ENCODE measurements at places on chromosomes 2 and 18.

DNA sequence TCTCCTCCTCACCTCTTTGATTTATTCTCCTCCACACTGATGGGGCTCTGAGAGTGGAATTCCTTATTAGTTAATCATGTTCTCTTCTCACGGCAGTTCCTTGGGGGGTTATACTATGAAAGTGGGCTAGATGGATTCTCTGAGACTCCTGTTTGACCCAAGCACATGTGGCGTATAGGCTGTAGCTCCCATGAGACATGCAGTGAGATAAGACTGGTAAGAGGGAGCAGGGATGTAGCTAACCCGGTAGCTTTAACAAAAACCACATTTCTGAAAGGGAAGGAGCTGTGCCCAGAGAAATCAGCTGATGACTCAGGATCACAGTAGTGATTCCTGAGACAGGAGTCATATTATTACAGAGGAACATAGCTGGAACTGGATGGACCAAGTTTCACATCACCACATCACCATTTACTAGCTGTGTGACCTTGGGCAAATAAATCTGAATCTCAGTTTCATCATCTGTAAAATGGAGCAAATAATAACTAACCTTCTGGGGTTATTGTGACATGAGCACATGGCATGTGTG lies 82.9 kb downstream of the CRIM1 start:
- DNase-seq: peak; percentile 99

GRCh38 chr2:29226375-29226774 lies 111.2 kb downstream of the CLIP4 start:
- DNase-seq: no peak

DNA sequence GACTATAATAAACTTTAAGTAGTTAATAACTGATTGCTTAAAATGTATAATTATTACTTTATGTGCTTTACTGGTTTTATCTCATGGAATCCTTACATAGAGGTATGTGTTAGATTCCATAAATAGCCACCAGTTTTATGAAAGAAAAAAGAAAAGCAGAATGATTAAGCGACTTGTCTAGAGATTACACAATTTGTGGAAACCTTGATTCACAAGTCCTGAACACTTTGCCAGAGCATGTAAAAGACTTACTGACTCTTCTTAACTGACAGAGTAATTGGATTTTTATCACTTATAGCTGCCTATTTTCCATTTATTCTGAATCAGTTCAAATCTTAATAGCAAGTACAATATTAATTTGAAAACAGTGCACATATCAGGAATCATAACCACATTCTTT lies 448.7 kb upstream of the NETO1 start:
- no peak for DNase-seq

DNA sequence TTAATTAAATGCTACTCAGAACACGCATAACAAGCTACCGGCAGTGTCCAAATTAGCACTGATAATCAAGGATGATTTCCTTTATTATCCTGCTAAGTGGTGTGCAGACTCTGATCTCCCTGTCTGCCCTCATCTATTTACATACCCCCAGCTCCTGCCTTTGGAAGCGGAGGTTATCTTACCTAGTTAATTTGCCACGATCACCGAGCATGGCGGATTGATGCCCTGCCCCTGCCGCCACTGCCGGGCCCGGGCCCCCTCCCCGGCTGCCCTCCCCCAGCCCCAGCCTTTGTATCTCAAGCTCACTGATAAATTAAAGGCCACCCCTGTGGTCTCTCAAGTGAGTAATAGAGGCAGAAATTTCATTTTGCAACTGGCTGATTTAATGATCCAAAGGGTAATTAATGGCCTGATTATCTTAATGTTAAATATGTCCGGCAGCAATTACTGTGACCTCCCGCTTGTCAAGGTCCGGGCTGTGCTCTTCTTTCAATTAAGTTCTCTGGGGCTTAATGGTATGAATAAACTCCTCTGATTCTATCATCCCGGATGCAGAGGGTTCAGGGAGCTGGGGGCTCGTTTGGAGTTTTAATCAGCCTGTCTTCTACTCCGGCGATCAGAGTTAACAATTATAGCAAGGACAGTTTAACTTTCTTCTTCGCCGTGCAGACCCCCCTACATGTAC lies 113.4 kb downstream of the GBX2 start:
- no peak for DNase-seq

GRCh38 chr2:135913727-135914365 lies 37.6 kb upstream of the MCM6 start:
- peak; percentile 44 for DNase-seq

DNA sequence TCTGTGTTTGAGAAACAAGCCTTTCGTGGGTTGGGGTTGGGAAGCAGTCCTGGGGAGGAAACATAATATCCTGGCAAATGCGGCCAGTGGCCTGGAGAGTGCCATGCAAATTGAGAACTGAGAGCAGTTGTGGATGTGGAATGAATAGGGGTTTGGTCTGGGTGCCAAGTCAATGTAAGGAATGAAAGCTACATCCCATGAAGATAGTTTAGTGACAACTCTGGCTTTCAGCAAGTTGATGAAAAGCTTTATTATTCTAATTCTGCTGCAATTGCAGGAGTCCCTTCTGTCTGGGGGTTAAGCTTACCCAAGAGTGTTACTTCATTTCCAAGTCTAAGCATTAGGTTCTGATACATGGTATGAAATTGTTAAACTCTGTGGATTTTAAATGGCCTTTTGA lies 771.6 kb downstream of the DPP10 start:
- DNase-seq: no peak

DNA sequence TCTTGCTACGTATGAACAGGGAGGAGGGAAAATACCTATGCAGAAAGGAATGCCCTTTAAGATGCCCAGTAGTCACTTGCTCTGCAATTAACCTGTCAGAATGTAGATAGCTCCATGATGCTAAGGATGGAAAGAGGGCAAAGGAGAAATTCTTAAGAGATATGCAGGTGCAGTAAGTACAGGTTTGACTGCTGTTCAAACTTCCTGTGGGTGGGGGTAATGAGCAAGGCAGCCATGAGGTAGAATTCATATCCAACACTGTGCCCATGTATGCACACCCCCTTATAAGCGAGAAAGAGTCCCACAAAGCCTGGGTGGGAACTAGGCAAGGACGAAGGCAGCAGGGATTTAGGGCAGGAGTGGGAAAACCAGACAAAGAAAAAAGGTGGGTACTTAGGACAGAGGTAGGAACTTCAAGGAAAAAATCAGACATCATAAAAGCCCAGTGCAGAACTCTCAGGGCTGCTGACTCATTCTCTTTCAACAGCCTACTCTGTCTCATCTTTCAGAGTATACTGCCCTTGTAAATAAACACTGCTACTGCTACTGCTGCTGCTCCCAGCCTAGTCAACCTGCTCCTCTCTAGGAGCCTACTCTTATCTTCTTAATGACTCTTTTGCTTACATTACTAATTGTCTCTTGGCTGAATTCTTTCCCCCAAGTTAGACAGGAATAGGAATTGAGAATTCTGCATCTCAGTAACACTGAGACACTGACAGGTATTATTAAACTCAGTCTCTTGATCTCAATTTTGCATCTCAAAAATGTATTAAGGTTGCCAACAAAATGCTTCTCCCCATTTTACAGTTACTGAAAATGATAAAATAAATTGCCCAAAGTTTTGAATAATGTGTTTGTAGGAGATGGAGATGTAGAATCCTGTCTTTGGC lies 189.0 kb downstream of the PTH2R start:
- DNase-seq: no peak

Measured in muscle of back (tissue), 13 donors.